ENCODE measurements at places on chromosomes 12 and 14.

DNA sequence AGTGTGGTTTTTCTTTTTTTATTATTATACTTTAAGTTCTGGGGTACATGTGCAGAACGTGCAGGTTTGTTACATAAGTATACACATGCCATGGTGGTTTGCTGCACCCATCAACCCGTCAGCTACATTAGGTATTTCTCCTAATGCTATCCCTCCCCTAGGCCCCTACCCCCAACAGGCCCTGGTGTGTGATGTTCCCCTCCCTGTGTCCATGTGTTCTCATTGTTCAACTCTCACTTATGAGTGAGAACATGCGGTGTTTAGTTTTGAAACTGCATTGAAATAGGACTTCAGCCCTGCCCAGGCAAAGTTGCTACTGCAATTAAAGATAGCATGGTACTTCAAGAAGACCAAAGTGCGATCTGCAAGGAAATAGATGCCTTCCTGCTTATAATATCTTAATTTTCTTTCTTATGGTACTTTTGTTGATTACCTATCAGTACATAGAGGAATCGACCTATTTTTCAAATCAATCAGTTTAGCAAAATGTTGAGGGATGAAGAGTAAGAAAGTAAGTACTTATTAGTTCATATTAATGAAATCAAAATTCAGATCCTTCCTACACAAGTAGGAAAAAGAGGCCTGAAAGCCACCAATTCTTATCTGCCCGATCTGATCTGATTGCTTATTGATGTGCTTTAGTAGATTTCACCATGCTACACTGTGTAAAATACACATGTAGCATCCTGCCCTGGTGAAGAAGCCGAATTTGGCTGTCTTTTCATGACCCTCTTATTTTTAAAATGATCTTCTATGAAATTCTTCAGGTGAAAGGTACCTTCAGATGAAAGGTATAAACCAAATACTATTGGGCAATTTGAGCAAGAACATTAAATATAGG lies 1.6 kb downstream of the LTA4H start:
- DNase-seq, result no peak

DNA sequence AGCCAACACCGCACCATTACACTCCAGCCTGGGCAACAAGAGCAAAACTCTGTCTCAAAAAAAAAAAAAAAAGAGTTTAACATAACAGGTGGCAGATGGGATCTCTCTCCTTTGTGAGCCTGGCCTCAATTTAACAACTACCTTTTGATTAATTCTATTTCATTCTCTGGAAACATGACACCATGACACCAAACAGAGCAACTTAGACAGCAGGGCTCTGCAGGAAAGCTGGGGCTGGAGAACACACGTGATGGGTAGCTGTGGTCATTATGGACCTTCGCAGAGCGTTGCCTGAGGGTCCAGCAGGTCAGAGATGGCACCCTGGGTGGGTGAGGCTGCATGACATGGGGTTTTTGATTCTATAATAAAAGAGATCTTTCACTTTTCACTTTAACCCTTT lies 1.7 kb upstream of the DGLUCY start:
- DNase-seq, result no peak

GRCh38 chr14:93431036-93431670 lies 414 bp downstream of the UNC79 start:
- DNase-seq, result no peak

DNA sequence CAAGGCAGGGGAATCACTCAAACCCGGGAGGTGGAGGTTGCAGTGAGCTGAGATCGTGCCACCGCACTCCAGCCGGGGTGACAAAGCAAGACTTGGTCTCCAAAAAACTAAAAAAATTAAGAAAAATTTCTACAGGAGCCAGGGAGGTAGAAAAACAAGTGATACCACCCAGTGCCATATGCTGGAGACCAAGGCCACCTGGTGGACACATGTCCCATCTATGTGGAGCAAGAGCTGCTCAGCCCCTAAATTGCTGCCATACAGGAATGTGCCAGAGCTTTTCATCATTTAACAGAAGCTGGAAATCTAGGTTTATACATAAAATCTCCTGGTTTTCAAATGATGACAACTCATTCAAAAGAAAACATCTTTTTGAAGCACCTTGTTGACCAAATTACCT lies 61.4 kb upstream of the ELK3 start:
- no peak for DNase-seq

Data from fibroblast of skin of right biceps (primary cell).